Stimulated activated CD8-positive, alpha-beta memory T cell treated with anti-CD3 and anti-CD28 coated beads, Interleukin-4, amount 100 ng/mL, for 4 hours (primary cell): ENCODE measurements at places on chromosomes 7 and 10.

- DNase-seq = no peak
These were observed 65.6 kb downstream of the CDH23 start for GRCh38 chr10:71462062-71462935.

GRCh38 chr7:39392151-39392550, 174.1 kb upstream of the YAE1 start:
- DNase-seq = no peak

GRCh38 chr10:17673471-17674061, 29.6 kb downstream of the STAM start:
- no peak for DNase-seq

GRCh38 chr10:7541137-7542087, 125.4 kb downstream of the ITIH5 start:
- no peak for DNase-seq

DNA sequence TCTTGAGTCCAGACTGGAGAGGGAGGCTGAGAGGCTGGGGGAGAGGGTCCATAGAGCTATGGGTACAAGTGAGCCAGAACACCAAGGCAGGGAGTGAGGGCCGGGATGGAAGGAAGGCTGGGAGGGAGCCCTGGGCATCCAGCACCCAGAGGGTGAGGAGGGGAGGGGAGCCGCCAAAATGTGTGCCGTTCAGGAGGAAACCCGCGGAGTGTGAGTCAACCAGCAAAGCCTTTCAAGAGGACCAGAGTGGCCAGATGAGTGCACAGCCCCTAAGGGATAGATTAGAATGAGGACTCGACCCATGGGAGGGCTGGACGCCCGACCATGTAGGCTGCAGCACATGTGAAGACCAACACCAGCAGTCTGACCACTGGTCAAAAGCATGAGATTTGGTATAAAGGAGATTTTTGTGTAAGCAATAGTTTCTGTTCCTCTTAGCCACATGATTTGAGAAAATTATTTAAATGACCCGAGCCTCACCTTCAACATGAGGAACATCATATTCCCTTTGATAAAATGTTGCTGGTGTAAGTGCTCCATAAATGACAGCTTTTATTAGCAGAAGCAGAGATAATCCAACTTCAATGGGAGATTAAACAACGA, 179.7 kb upstream of the GRB10 start:
- DNase-seq = no peak

- no peak for DNase-seq
These were observed 44.2 kb downstream of the ZMIZ1 start for GRCh38 chr10:79112881-79113431.

GRCh38 chr7:158812684-158813083, 16.6 kb downstream of the ESYT2 start:
- no peak for DNase-seq

DNA sequence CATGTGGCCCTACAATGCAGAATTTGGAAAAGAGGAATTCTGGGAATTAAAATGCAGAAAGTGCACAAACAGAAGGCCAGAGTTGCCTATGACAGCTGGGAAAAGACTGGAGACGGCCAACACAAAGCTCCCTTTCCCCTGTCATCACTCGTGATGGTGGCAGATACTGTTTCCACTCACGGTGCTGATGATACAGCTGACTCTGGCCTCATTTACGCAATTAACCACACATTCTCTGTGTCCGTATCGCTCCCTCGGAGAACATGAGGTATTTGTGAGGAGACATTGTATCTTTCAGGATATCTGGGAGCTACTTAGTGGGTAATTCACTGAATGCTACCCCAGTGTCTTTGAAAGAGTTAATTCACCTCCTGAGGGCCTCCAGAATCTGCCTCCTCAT, 172.8 kb downstream of the TAX1BP1 start:
- DNase-seq = no peak

DNA sequence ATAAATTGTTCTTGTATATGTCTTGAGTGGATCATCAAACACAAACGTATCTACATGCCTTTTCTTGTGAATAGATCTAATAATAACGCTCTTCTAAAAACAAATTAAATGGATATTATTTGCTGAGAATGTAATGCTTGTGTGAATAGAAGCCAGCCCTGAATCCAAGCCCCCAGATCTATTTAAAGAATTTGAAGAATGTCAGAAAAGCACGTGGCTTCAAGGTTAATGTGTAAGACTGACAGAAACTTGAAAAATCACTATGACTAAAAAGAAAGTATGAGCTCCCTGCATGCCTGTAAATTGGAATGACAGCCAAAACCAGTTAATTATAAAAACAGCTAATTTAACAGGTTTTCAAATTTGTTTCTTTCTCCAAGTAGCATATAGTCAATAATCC, 43.2 kb upstream of the ATRNL1 start:
- DNase-seq = no peak

- DNase-seq = peak; percentile 35
These were observed 72.1 kb upstream of the LYZL2 start for GRCh38 chr10:30701451-30702173.

GRCh38 chr7:137669706-137670105, 177.1 kb downstream of the DGKI start:
- no peak for DNase-seq
